H9 (cell line): ENCODE measurements at places on chromosomes 12 and 14.
A peak's percentile ranks its signal among the peaks of the same experiment; 100 is the strongest.

DNA sequence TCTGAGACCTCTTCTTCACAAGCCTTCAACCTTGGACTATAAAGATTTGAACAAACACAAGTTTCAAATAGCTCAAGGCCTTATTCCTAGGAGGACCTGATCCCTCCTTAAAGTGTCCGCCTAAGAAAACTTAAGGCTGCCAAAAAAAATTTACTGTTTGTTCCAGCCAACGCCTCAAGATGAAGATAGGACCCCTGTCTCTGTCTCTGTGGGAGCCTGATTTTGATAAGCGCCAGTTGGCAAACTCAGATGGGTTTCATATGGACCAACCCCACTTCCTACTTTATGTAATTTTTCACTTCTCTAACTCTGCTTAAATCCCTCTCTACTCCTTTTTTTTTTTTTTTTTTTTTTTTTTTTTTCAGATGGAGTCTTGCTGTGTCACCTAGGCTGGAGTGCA is 11.0 kb downstream of the FKBP3 start:
- no peak for DNase-seq

DNA sequence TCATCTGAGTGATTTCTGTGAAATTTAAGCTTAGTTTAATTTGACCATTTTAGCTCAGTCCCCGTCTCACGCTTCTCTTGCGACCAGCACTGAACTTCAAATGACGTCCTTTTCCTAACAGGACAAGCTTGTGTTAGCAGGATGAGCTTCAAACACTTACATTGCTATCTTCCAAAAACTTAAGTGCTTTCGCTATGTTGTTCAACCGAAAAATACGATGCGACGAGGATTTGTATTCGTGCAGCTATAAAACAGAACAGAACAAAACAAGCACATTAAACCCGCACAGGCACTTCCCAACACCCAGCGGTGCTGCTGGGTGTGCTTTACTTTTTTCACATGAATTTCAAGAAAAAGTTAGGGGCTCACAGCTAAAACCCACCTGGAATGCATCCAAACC is 64.2 kb upstream of the DICER1 start:
- DNase-seq = no peak

- peak; percentile 47 for DNase-seq
Observed at GRCh38 chr12:50636505-50636904, 127.4 kb upstream of the ATF1 start.

DNA sequence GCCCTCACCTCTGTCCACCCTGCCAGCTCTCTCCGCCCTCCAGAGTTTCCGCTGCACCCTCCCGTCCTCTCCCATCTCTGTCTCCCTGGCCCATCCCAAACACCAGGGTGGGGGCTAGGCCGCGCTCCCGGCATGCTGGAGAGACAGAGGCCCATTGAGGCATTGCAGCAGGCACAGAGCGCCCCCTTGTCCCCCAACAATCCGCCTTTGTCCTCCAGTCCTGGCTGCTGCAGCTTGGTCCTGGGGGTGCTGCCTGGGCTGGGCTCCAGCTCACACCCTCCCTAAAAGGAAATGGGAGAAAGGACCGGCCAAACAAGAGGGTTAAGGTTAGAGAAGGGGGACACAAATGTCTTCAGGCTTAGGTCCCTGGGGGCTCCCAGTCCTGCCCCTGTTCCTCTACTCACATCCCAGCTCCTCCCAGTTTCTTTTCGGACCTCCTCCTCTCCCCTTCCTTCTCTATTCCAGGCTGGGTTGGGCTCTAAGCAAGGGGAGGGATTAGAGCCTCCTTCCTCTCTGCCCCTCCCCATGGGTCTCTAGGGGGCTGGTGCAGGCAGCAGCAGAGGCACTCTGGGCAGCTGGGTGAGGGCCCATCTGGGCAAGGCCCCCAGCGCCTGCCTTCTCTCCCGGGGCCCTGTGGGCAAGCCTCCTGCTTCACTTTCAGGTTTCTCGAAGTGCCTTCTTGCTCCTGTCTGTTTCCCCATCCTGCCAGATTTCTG is at the start of gene CMTM5:
Gene CMTM5 (plus strand): TSS at position 565 of the 716 bp plus-strand sequence. CDS start 206 bp downstream, outside the sequence.
- DNase-seq = peak; percentile 66
